Neural crest cell (in vitro differentiated cells): ENCODE measurements at places on chromosomes 1 and 21. TPM values are rescaled to one million over a fixed set of nuclear protein-coding genes. Genes with fewer than 3 reads are reported as not detected.

The PHC2 gene
- total RNA-seq, result 155 TPM in 2 replicates

The MROH9 gene
- total RNA-seq, result not detected in 2 replicates

The KMO gene
- total RNA-seq, result not detected in 2 replicates

The ERI3 gene
- 81.9 and 83.3 TPM in 2 replicates for total RNA-seq

The TMEM125 gene
- 0.14 TPM in 1 of 2 replicates, not detected in the other for total RNA-seq

The NPPA gene
- not detected in 2 replicates for total RNA-seq

The SLFNL1 gene
- total RNA-seq, result 0.37 and 0.64 TPM in 2 replicates

DNA sequence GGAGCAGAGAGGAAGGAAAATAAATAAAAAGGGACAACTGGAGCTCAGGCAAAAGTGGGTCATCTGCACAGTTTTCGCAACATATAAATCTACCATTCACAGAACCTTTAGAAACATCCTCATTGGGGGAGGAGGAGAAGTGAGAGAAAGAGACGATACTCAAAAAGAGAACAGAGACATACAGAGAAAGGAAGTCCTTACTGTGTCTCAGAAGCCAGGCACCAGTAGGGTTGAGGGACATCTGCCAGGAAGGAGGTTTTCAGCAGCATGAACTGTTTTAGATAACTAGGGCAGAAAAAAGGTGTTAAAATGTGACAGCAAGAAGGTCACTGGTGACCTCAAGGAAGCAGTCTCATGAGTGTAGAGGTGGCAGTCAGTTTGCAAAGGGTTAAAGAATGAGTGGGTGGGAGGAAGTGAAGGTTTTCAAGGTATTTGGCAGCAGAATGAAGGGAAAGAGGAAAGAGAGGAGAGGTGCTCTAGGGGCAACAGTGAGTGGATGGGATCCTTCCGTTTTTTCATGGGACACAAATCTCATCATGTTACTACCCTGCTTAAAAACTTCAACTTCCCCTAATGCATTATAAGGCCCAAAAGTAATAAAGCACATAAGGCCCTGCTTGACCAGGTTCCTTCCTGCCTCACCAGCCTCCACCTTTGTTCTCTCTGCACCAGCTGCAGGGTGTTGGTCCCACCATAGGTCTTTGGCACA is 9.5 kb downstream of the JAK1 start:
- DNase-seq, result no peak

DNA sequence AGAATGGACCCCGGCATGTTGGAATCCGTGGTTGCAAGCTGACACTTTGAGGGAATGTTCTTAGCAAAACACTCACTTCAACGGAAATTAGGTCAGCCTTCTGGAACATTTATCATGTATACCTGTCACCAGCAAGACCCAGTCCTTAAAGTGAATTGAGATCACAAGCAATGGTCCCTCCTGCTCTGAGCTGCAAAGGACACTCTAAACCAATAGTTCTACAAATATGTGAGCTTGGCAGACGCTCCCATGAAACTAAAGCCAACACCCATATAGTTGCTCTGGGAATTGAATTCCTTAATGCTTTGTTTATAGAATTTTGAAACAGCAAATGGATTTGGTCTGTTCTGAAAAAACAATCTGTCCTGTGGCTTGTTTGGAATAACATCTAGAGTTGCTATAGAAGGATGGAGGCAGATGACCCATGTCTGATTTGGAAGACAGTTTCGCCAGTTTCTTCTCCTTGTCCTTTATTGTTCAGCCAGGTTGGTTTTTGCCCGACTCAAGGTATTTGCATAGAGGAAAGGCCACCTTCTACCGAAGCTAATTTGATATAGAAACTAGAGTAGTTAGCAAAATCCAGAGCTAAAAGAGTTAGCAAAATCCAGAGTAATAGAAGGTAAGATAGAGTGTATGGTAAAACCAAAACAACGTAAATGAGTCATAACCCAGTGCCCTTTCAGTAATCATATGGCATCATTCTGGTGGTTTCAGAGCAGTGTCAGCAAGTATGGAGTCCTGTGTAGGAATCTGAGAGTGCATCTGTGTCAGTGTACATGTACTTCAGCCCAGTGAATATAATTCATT is 236.2 kb downstream of the NFIA start:
- DNase-seq, result no peak

DNA sequence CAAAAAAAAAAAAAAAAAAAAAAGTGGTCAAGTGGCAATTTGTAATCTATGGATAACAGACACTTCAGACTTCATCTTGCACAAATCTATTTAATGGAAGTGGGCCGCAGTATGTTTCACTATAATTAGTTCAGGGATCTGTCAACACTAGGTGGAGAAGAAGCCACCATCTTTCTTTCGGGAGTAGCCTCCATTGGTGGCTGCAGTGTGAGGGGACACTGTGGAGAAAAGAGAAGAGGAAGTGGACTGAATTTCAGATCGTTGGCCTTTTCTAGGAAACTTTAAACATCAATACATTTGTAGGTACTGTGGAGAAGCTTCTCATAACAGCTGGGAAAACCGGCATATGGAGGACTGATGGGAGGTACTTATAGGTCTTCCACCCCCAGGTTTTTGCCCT is 8.0 kb upstream of the ELAPOR1 start:
- no peak for DNase-seq

GRCh38 chr1:219058891-219059820 is 114.5 kb upstream of the LYPLAL1 start:
- DNase-seq, result no peak

- DNase-seq, result no peak
Measured at GRCh38 chr1:91846007-91846638, 39.8 kb downstream of the TGFBR3 start.

DNA sequence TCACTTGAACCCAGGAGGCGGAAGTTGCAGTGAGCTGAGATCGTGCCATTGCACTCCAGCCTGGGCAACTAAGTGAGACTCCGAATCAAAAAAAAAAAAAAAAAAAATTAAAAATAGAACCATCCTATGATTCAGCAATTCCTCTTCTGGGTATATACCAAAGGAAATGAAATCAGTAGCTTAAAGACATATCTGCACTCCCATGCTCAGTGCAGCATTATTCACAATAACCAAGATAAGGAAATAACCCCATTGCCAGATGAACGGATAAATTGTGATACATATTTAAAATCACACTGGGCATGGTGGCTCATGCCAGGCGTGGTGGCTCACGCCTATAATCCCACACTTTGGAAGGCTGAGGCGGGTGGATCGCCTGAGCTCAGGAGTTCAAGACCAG is 23.8 kb downstream of the ALDH9A1 start:
- DNase-seq, result no peak

- no peak for DNase-seq
Measured at GRCh38 chr1:194161591-194161990, 975.2 kb upstream of the B3GALT2 start.

DNA sequence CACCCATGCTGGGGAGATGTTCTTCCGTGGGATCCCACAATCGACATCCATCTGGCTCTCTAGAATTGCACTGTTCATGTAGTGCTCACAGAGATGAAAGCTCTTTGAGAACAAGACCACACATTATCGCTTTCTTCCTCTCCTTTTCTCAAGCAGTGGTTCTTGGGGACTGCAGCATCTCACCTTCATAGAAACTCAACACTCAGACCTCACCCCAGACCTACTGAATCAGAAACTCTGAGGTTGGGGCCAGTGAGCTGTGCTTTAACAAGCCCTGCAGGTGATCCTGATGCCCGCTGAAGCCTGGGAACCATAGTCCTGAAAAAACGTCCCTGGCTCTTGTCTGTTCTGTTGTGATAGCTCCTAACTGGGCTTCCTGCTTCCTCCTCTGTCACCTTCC is 251.3 kb upstream of the FGGY start:
- no peak for DNase-seq

DNA sequence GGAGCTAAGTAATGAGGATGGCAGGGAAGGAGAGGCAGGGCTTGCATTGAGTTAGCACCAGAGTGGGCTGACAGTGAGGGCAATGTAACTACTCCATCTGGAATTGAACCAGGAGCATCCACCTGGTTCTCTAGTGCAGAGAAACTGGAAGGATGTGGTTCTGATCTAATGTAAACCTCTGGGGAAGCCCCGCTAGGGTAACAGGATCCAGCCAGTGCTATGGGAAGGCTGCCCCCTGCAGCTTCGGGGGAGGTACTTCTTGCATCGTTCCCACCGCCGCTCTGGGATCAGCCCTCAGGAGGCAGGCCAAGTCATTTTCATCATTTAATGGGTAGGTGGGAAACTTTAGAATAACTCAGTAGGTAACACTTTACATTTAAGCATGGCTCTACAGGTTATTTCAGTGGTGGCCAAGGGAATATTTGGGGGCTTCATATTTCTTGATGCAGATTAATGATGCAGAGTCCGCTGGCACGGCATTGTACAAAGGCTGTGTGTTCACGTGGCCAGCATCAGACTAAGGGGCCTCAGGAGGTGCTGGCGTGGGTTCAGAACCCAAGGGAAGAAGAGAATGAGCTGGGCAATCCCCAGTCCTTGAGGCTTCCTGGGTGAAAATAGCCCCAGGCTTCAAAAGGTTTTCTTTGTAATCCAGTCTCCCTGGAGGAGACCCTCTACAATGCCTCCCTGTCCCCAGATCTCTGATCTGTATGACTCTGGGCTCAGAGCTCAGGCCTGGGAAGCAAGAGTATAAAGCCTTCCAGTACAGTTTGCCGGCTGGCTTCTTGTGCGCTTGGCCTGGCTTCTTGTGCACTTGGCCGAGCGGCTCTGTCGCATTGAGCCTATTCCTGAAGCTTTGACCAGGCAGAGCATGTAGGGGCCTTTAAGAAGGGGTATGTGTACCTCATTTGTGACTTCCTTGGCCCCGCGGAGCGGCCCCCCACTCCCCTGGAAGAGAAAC is 26.4 kb upstream of the KAZN start:
- peak; percentile 13 for DNase-seq

- DNase-seq, result peak; percentile 53
Measured at GRCh38 chr1:179867493-179868330, 9.9 kb downstream of the TOR1AIP2 start.

DNA sequence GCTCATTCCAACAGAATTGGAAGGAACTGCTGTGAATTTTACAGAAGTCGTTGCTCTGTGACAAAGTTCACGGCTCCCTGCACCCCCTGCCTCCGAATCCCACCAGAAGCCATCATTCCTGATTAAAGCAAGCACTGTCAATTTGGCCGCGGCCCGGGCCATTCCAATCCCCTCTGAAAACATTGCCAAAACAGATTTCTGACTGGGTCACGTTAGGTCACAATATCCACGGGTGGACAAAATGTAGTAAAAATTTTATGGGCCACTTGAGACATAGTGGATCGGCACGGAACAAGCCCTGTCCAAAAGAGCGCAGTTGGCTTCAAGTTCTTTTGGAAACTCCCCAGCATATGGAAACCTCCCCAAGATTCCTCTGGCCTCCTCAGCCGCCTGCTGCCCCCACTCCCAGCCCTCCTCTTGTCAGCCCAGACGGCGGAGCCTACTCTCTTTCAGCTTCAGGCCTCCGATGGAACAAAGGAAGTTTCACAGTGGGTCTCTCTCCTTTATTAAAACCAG is 67.2 kb upstream of the IFNAR2 start:
- no peak for DNase-seq

DNA sequence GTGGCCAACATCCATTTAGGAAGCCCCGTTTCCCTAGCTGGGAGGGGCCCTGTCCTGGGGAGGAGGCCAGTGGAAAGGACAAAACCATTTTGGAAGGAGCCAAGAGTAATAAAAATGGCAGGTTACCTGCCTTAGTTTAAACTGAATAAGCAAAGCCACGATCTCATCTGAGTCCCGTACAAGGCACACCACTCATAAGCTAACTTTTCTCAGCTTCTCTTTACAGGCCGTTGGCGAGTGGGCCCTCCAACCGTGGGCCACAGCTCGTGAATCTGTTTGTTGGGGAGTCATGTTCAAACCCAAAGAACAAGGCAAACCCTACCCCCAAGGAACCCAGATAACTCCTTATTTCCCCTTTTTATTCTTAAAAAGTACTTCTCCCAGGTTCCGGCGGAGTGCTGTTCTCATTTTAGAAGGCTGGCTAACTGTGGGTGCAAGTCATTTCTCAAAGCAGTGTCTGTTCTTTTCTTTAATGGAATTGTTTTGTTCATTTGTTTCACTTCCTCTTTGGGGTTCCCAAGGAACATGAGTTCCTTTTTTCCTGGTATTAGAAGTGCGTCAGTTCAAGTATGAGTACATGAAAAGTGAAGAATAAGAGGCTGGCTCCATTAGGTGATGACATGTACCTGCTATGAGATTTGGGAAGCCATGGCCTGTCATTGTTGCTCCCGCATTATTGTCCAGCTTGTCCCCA is 89.0 kb downstream of the PSMG1 start:
- no peak for DNase-seq

- DNase-seq, result peak; percentile 83
Measured at GRCh38 chr1:59971464-59971911, 44.9 kb upstream of the CYP2J2 start.

GRCh38 chr1:6317098-6317760 is 56.3 kb upstream of the GPR153 start:
- DNase-seq, result no peak

GRCh38 chr1:157490467-157491165 is 61.7 kb downstream of the FCRL5 start:
- peak; percentile 79 for DNase-seq

GRCh38 chr1:61980561-61980960 is 214.1 kb upstream of the L1TD1 start:
- no peak for DNase-seq

DNA sequence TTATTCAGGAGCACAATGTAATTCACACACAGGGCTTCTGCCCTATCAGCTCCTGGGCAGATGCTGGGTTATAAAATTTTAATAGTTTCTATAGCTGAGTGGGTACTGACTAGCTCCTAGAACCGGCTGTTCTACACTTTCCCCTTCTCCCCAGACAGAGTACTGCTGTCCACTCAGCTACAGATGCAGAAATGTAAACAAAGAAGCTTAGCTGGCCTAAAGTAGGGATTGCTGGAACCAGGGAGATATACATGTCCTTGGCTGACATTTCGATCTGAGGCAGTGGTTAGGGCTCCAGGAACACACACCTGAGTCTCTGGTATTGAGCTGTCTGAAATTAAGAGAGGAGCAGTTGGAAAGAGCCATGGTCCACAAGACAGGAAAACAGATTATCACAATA is 211.5 kb upstream of the USP24 start:
- DNase-seq, result no peak

DNA sequence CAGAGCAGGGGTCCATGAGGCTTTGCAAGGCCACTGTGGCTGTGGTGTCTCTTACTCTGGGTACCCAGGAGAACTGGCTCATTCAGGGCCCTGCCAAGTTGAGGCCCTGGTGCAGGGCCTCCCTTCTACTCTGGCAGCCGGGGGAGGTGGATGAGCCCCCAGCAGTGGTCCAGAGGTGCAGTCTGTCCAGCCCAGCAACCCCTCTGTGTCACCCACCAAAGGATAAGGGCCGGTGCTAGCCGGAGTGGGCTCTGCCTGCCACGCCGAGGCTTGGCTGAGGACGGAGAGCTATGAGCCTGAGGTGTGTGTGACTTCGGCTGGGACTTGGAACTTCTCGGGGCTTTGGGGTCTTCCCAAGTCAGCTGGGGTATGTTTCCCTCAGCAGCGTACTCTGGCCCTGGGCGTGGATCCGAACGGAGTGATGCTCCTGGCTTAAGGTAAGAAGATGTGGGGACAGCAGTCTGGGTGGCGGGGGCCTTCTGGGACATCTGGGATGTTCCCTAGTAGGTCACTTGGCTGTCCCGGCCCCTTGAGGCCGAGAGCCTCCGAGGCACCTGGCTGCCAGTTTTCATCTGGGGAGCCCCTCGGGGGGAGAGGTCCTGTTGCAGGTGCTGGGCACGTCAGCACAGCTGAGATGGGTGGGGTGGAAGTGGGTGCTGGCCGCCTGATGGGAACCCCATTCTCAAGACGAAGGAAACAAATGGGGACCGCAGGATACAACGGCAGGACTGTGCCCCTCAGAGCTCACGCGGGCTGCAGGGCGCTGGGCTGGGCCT is 25.9 kb downstream of the RUNX3 start:
- DNase-seq, result no peak
